Glutamatergic neuron (in vitro differentiated cells): ENCODE measurements at places on chromosomes 6 and 20.

GRCh38 chr20:14989535-14990290 is 652.3 kb upstream of the FLRT3 start:
- DNase-seq, result no peak

- no peak for DNase-seq
Measured at GRCh38 chr20:25018425-25018824, 25.9 kb upstream of the APMAP start.

- DNase-seq, result no peak
Measured at GRCh38 chr20:40578961-40579360, 110.1 kb downstream of the MAFB start.

DNA sequence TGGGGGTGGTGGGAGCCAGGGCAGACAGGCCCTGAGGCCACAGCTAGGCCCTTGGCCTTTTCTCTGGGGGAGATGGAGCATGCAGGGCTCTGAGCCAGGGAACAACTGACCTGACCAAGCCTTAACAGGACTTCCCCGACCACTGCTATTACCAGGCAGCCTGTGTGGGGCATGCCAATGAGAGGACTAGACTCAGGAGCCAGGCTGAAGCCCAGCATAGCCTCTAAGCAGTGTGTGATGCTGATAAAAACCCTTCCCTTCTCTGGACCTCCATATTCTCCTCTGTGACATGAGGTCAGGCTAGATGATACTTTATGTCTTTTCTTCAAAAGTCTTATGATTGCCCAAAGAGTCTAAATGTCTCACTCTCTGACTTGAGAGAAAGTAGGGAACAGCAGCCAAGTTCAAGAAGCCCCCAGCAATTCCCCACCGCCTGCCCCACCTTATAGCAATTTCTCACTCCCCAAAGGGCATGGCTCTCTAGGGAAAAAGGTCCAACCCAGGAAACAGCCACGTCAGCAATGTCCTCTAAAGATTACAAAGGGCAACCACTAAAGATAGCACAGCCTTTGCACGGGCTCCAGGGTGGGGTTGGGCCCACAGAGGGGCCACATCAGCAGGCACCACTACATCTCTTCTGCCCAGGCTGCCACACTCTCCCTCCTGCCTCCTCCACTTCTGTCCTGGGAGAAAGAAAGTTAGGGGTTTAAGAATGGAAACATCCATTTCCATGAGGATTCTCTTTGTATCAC is 71.3 kb downstream of the TRERF1 start:
- no peak for DNase-seq

- no peak for DNase-seq
Measured at GRCh38 chr6:80969439-80969838, 783.0 kb downstream of the TENT5A start.

- no peak for DNase-seq
Measured at GRCh38 chr6:47303861-47304260, 5.8 kb downstream of the TNFRSF21 start.

DNA sequence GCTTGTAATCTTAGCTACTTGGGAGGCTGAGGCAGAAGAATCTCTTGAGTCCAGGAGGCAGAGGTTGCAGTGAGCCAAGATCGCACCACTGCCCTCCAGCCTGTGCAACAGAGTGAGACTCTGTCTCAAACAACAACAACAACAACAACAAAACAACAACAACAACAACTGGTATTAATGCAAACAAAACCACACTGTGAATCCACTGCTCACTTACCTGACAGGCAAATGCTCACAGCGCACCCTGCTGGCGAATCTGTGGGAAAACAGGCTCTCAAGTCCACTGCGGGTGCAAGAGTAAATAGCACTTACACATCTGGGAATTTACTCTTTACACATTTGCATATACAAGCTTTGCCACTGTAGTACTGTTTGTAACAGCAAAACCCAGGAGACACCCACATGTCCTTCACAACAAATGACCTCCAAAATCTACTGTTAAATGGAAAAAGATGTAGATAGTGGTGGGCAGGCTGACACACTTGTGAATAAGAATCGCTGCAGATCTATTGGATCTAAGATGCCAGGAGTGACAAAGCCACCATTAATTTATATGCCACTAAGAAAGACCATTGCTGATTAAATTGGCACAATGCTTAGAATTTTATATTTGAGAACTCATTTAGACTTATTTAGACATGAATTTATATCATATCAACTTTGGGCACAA is 29.3 kb downstream of the NSFL1C start:
- DNase-seq, result peak; percentile 83

- no peak for DNase-seq
Measured at GRCh38 chr6:53033764-53034163, 31.4 kb upstream of the FBXO9 start.

DNA sequence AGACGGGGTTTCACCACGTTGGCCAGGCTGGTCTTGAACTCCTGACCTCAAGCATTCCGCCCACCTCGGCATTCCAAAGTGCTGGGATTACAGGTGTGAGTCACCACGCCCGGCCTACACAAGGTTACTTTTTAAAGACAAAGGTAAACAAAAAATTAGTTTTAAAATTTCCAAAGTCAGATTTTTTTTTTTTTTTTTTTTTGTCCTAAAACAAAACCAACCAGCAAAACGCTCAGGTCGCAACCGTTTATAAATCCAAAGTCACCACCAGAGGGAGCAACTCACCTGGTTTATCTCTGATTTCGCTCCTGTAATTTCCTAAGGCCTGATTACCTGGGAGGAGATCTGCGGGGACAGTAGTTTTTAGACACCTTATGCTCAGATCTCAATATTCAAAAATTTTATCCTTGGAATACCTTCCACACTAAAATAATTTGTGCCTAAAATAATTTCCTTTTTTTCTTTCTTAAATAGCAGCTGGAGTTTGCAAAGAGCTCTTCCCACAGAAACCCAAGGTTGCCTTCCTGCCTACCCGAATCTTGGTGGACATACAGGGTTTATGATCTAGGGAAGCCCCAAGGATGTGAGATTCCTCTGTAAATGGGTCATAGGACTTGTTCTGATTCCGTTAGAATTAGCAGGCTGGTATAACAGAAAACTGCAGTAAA is 19.8 kb upstream of the TREM1 start:
- peak; percentile 35 for DNase-seq

DNA sequence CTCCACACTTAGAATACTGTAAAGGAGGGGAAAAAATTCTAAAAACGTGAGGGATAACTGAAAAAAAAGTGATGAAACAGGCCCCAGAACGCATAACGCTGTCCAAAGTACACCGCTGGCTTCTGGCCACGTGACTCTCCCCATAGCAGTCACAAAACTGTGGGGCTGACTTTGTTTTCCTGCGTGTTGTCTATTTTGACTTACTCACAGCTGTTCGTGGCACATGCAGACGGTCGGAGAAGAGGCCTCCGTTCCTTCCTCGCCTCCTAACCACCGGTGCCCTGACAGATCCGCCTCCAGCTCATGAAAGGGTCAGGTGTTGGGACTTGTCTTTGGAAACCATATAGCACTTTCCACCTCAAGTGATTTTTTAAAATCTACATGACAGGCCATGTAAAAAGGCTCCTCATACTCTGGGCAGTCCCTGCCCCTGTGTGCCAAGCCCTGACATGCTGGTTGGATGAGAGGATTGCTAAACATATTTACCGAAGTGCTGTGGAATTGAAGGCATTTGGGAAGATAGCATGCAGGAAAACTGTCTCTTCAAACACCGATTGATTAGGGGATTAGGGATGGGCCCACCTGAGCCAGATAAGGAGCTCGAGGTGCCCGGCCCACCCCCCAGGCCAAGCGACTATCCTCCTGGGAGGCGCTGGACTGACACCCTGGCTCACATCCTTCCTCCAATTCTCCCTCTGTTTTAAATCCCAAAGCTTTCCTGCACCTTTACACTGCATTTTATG is 54.8 kb downstream of the DACT2 start:
- no peak for DNase-seq

- no peak for DNase-seq
Measured at GRCh38 chr20:57829805-57830514, 120.1 kb upstream of the PMEPA1 start.

- no peak for DNase-seq
Measured at GRCh38 chr6:99096170-99096569, 148.4 kb upstream of the FBXL4 start.

DNA sequence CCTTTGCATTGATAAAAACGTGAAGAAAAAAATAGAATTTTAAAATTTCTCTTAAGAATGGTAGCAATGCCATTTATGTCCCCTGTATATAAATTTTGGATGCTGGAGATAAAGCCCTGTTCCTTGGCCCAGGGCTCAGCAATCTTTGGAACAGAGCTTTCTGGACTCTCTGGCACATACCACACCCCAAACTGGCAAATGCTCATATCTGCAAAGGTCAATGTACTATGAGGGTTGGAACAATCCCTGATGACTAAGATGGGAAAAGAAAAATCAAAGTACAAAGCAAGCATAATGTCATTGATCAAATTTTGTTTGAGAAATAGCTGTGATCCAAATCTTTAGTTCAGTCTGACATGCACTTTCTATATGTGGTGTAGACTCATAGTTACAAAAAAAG is 158.1 kb upstream of the HCRTR2 start:
- DNase-seq, result no peak

- no peak for DNase-seq
Measured at GRCh38 chr20:12790859-12791258, 217.9 kb upstream of the SPTLC3 start.

DNA sequence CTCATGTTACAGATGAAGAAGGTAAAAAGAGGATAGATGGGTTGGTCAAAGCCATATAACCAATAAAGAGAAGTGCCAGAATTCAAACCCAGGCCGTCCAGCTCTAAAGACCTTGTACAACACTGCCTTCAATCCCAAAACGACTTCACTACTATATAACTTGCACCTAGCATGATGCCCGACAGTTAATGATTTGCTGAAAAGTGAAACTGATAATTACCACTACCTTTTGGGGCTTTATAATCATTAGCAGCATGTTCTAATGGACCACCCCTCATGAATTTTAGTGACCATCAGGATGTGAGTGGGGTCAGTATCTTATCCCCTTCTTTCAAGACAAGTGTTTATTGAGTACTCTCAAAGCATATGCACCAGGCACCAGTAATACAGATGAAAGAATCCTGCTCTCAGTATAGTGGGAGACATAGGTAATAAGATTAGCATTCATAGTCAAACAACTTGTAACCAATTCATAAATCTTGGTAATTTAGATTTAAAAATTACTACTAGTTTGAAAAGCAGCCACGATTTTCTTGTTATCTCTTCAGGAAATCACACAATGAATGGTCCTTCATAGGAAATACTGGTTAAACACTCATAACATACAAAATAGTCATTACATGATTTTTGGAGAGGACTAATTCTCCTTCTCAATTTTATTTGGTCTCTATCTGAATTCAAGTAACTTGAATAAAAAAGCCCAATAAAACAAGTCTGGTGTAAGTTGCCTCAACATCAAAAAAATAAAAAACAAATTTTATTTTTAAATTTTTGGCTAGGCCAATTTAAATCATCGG is 98.0 kb downstream of the EPB41L2 start:
- DNase-seq, result no peak

GRCh38 chr6:29647927-29648642 is 8.8 kb upstream of the MOG start:
- DNase-seq, result no peak

DNA sequence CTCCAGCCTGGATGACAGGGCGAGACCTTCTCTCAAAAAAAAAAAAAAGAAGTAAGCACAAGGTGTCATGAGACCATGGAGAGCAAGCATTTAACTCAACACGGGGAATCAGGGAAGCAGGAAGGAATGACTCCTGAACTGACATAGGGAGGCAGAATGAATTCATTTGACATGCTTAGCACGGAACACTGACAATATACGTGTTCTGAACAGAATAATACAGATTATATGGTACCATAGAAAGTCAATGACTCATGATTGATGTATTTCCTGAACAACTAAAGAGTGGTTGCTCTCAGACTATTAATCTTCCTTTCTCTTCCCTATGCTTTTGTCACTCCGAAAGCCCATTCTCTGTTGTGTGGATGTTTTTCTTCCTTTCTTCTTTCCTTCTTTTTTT is 20.7 kb upstream of the ASIP start:
- no peak for DNase-seq

DNA sequence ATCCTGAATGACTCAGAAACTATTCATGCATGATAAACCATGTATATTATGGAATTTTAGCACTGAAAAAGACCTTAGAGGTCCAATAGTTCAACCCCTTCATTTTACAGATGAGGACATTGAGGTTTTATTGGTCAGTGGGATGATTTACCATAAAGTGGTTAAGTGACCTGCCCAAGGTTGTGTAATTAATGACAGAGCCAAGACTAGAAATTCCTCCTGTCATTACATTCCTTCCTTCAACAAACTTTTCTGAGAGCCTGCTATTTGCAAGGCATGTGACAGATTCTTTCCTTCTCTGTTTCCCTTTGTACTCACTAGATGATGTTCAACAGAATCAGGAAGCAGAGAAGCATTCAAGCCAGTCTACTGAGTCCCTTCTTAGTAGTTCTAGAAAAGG is 170.7 kb upstream of the KCNK16 start:
- DNase-seq, result no peak

DNA sequence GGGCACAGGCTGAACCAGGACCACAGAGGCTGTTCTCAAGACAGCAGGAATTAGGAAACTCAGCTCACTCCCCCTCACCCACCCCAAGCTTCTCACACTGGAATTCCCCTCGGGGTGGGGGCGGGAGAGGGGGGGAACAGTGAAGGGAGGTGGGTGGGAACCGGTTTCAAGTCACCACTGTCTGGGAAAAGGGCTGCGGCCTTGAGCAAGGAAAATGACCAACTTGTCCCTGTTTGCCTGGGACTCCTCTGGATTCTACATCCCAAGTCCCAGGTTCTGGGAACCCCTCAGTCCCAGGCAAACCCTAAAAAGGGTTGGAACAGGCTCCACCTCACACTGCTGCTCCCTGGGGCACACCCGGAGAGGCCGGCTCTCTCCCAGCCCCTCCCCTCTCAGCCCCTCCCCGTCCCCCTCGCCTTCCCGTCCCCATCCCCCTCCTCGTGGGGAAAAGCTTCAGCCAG is 230.7 kb downstream of the TFAP2C start:
- DNase-seq, result peak; percentile 50

DNA sequence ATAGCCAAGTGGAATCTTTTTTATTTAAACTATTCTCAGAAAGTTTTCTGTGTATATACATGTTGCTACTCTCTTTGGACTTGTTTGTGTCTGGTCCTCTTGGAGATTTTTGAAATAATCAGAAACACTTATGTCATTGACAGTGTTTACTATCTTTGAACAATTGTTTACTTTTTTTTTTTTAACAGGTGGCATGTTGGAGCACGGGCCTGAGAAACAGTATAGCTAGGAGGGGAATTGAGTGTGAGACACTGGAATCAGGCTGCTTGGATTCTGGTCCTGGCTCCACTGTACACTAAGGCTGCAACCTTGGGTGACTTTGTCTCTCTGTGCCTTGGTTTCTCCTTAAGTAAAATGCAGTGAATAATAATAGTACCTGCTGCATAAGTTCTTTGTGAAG is 279.6 kb downstream of the PRL start:
- no peak for DNase-seq
